ENCODE measurements at places on chromosomes 4 and X.

- no peak for DNase-seq
Measured at GRCh38 chr4:185718578-185719499, 93.2 kb downstream of the SORBS2 start.

- DNase-seq: no peak
Measured at GRCh38 chr4:55162396-55162795, 37.0 kb upstream of the KDR start.

DNA sequence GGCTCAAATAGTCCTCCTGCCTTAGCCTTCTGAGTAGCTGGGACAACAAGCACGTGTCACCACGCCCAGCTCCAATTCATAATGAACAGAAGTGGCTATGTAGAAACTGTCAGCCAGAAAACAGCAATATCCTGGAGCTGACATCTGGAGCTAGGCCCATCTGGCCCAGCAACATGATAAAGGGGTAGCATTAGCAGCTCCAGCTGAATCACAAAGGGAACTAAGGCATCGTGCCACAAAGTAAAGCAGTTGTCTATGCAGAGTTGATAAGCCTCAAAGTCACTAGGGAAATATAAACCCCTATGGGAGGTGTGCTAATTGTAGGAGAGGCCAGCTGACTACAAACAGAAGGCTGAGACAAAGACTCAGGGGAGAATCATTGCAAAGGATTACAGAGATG, 270.5 kb upstream of the GPC4 start:
- no peak for DNase-seq

DNA sequence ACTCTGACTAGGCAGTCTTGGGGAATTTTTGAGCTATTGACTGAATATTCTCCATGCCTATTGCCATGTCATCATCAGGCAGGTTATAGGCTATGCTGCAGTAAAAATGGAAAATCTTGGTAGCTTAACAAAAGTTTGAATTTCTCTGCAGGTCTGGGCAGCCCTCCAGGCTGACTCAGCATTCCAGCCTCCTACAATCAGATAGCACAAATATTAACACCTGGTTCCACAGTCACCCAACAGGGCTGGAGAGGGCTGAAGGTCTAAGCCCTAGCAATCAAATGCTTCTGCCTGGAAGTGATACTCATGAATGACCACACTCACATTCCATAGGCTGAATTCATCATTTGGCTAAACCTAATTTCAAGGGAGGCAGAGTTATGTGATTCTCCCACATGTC, 9.6 kb upstream of the PPP3CA start:
- DNase-seq: no peak

DNA sequence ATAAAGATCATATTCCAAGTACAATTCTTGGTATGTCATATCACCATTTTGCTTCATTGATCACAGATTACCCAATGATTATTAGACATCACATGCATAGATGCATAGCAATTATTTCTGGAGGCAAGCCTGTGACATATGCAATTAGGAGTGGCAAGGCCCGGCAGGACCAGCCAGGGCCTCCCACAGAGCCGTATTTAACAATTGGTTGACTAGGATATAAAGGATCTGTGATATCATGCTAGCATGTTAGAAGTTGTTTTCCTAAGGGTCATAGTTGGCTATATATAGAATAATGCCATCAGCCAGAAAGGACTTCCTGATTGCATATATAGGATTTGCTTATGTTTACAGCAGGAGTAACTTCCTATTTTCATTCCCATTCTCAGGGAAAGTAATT, 103.5 kb upstream of the OTUD4 start:
- DNase-seq: no peak

- DNase-seq: no peak
Measured at GRCh38 chr4:79395841-79396240, 12.2 kb downstream of the GK2 start.

DNA sequence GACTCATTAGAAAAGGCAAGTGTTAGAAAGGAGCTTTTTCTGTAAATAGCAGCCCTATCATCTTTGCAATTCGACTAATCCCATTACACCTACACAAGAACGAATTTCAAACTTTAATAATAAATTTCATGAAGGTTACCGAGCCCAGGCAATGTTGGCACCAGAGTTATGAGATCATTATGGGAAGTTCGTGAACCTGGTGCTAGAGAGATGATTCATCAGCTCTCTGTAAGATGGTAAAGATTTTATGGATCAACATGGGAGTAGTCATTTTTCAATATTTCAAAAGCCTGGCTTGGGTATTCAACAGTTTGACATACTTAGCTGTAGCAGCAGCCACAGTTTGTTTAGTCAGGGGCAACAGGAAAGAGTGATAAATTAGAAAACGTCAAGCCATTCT, 35.8 kb downstream of the AMELX start:
- no peak for DNase-seq

DNA sequence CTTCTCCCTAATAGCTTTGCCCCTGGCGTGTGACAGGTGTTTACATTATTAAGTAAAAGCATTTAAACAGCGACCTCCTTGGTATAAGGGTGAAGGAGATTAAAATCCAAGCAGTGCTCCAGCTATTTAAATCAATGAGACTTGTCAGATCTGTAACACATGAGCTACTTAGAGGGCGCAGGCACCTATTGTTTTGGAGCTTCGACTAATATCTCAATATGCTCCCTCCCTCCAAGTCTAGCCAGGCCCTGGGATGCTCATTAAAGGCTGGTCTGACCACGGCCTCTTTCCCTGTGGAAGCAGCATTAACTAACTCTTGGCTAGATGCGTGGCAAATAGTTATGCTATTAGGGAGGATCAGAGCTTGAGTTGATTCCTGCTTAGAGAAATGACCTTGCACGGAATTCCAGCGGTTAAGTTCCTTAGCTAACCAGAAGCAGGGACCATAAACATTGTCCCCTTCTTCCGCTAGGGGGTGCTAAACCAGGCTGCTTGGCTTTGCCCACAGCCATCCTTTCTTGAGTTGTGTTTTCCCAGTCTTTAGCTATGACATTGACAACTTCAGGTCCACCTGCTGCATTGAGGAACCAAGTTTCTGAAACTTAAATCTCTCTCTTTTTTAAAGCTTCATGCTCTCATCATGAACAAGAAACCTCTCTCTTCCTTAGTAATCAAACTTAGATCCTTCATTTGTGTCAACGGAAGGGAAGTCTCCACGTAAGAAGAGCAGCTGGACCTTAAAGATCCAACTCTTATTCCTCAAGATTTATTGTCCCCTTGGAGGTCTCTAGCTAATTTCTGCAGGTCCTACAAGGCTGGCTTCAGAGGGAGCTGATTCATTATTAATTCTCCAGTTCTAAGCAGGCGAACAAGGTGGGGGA, 80.7 kb upstream of the IGFBP7 start:
- DNase-seq: no peak

DNA sequence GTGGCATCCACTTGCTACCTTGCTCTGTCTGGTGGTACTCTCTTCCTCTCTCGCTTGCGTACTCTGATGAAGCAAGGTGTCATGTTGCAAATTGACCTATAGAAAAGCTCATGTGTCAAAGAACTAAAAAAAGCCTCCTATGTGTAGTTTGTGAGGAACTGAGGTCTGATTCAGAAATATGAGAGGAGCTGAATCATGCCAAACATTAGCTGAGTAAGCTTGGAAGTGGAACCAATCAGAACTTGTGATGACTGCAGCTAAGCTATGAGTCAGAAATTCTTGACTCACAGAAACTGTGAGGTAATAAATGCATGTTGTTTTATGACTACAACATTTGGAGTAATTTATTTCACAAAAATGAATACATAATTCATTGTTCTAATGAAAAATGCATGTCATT, 2138.8 kb downstream of the PCDH7 start:
- no peak for DNase-seq

GRCh38 chrX:119067023-119067739, 5.6 kb upstream of the CT47C1 start:
- peak; percentile 42 for DNase-seq

GRCh38 chr4:125663896-125664767, 349.4 kb downstream of the FAT4 start:
- DNase-seq: no peak

DNA sequence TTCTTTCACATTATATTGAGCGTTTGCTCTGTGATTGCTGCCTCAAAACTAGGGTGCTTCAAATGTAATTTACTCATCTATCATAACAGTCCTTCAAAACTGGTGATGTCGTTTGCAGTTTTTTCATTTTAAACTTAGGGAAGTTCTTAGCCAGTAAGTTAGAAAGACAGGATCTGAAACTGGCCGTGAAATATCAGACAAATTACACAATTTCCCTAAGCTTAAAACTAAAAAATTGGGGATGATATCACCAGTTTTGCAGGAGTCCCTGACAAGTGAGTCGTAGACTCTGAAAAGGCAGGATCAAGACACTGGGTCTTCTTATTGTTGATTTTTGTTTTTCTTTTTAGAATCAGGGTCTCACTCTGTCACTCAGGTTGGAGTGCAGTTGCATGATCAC, 44.8 kb downstream of the MOB1B start:
- DNase-seq: no peak

DNA sequence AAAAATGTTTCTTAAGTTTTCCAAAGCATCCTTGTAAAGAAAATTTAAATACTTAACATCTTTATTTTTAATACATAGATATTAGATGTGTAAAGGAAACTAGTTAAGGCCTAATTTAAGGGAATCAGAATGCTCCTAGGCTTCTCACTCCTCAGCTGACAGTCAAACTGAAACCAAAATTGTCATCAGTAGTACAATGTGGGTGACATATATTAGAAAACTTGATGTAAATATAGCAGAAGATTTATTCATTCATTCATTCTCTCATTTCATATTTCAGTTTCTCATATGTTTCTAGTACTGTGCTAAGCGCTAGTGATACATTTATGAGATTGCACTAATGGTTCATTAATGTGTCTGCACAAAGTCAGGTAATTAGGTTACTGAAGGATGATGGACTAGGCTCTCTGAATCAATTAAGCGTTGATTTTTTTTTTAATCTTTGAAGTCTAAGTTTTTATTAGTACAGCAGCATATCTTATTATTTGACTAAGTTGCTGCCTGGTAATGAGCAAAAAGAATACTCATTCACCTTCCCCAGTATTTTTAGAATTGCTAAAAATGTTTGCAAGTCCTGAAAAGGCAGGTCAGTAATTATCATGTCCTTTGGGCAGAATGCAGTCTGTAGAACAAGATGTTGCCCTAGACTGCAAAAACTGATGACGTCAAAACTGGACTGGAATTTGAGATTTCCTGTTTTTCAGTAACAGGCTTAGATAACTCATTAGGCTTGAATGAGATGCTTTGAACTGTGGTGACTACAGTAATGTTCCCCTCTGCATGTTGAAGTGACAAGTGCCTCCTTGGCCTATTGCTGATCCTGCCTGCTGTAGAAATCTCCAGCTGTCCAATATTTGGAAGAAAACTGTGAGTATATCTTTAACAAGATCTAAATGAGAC, 128.7 kb downstream of the ARHGAP24 start:
- no peak for DNase-seq

DNA sequence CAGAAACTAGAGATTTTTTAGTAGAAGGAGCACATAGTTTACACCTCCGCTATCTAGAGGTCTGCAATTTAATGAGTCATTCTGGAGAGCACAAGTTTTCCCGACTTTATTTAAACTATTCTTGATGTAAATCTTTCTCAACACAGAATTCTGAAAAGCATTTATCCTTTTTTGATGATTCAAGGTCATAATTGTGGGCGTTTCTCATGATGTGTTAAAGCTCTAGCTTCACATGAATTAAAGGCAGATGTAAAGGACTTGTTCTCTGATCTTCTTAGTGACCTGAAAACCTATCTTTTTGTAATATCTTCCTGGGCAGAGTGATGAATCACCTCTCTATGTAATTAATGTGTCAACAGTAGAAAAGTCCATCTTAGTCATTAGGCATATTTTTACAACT, 128.8 kb downstream of the COMMD8 start:
- DNase-seq: no peak

GRCh38 chrX:120308959-120309872, 2.0 kb downstream of the TMEM255A start:
- DNase-seq: peak; percentile 57

DNA sequence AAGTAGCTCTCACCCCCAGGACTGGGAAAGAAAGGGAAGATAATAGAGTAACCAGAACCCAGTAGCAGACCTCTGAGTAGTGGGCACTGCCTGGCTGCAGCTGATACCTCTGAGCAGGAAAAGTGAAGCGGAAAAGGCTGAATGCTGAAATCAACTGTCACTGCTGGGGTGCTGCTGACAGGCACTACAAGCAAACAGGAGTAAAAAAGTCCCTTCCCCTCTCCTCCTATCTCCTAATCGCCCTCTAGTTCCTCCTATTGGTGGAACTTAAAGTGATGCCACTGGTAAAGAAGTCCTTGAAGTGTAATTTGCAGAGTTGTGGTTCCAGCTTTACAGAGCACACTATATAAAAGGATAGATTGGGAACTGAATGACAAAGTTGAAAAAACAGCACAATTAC, 32.8 kb upstream of the GLRB start:
- DNase-seq: no peak

- no peak for DNase-seq
Measured at GRCh38 chr4:99201690-99202089, 17.4 kb downstream of the ADH6 start.

DNA sequence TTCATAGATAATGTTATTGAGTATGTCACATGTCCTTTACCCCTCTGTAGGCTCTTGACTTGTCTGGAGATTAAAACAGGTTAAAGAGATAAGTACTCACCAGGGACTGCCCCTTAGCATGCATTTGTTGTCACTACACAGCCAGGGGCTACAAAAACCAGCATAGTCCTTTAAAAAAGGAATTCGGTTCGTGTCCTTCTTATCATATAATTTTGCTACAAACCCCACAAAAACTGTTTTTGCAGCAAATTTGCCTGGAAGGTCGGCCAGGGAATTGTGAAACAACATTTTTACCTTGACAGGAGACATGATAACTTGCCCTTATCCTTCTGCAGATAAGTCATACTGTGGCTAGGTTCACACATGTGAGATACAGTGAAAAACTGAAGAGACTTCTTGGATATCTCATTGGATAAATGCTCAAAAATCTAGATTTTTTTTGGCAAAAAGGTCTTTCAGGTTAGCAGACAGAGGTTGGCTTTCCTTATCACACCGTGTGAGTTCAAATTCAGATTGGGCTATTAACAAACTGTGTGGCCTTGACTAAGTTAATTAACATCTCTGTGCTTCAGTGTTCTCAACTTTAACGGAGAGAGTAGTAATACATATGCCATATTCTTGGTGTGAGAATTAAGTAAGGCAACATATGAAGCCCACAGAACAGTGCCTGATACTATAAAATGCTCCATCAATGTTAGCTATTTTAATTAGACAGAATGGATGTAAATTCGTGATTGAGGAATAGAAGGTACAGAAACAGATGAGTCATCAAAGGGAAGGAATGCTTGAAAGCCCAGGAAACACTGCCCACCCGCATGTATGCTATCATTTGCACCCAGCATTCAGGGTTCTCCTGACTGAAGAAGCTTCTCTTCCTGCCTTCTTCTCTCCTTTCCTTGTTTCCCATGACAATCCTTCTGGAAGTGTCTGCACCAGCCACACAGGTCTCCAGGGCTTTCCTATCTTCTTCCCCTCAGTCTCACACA, 30.0 kb downstream of the FAM9C start:
- no peak for DNase-seq

All from stimulated activated naive B cell treated with anti-CD40 and anti-IgM and Interleukin-4, amounts not matched to agents 10 μg/mL and 1 μg/mL and 100 μg/mL, for 72 hours (primary cell).